OCI-M1 (cell line): ENCODE measurements at places on chromosomes 5 and 9.

DNA sequence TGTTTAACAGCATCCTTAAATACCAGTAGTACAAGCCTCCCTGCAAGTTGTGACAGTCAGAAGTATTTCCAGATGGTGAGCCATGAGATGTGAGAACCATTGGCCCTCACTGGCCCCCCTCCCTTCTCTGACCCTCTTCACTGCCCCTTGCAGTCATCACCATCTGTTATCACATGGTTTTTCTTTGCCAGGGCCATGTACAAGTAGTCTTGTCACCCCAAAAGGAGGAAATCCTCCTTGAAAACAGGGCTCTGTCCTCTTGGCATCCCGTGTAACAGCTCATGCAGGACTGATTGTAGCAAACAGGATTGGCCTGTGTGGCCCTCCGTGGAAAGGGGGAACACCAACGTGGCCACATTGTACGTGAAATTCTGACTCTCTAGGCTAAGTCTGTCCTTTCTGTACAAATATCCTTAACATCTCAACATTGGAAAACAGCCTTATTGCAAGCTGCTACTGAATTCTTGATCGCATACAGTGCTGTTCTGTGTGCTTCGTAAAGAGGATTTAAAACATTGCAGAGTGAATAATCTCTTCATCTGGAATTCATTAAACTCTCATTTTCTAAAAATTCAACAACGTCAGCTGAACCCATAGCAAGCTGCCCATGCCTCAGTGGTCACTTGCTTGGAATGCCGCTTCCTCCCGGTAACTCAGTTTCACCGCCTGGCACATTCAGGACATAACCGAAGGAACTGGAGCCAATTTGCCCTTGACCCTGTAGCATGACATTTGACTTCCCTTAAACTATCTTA, 171.7 kb downstream of the ATPSCKMT start:
- DNase-seq = no peak

DNA sequence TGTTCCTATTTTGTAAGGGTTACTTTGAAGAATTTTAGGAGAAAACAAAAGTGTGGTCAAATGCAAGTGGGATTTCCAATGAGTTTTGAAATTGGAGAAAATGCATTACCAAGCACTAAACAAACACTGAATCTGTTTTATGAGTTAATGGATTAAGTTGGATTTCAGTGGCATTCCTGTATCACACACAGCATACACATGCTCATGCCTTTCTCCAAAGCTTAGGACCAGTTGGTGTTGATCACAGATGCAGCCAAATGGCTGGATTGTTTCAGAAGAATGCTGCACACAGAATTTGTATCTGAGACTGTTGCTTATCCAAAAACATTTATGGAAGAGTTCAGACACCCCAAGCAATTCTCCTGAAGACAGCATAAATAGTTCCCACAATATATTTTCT, 611.1 kb downstream of the ACTL7B start:
- DNase-seq = no peak

DNA sequence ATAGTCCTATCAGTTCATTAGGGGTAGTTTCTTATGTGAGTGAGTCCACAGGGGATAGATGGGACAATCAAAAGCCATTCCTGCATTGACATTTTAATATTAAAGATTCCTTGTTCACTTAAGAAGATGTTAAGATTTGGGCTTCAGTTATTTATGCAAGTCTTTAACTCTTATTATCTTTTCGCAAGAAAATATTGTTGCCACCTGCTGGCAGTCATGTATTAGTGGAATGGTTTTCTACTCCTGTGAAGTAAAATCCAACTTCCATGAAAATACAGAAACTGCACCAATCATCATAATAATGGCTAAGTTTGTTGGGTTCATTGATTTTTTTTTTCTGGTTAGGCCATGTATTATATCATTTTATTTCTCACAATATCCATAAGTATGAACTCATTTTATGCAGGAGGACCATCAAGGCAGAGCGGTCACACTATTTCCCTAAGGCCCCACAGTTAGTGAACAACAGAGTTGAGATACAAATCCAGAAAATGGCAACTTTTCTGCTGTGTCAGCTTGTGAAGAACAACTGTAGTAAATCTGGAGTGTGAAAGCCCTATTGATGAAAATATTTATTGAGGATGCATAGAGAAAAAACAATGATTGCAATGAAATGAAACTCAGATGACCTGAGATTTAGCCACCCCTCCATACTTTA, 88.5 kb upstream of the TXNDC8 start:
- DNase-seq = peak; percentile 16

GRCh38 chr9:18398038-18398437, 75.9 kb upstream of the ADAMTSL1 start:
- DNase-seq = no peak

- peak; percentile 80 for DNase-seq
These were observed 17.5 kb downstream of the WHRN start for GRCh38 chr9:114487607-114488300.

DNA sequence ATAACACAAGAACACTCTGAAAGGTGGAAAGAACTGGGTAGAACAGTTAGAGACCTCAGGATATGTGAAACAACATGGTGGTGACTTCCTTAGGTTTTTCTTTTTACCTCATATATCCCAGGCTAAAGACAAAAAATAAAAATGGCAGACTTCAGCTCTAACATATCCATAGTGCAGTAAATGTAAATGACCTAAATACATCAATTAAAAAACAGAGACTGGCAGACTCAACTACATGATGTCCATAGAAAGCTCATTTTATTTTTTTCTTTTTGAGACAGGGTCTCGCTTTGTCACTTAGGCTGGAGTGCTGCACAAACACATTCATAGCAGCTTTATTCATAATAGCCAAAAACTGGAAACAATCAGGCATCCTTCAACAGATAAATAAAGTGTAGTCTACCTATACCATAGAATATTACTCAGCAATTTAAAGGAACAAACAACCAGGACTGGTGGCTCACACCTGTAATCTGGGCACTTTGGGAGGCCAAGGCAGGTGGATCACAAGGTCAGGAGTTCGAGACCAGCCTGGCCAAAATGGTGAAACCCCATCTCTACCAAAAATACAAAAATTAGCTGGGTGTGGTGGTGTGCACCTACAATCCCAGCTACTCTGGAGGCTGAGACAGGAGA, 4.8 kb downstream of the C5orf15 start:
- no peak for DNase-seq

DNA sequence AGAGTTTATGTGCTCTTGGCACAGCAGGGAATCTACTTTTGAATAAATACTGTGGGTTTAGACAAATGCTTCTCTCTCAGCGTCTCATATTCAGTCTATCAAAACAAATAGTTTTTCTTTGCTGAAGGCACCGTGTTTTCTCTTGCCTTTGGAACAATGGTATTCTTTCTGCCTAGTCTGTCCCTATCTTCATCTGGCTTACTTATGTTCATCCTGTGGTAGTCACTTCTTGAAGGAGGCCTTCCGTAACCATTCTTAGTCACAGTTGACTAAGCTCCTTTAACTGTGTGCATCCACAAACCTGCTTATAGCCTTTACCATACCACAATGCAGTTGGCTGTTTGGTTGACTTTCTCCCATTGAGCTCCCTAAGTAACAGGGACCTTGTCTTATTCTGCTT, 45.9 kb downstream of the LARP1 start:
- DNase-seq = no peak

GRCh38 chr5:166942948-166943347, 1348.5 kb upstream of the WWC1 start:
- DNase-seq = no peak

DNA sequence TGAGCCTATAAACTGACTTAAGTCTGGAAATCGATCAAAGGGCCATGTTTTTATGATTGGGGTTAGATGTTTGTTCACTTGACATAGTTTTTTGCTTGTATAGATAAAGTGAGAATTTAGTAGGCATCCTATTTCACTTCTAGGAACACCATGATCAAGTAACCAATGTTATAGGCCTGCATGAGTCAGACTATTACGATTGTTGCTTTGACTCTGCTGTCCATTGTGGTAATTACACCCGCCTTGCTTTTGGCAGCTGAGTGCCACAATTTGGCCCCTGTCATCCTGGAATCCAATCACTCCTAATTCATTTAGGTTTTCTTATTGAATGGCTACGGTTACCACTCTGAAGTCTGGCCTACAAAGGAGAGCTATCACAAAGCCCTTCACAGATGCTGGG, 67.8 kb upstream of the IL33 start:
- DNase-seq = no peak

DNA sequence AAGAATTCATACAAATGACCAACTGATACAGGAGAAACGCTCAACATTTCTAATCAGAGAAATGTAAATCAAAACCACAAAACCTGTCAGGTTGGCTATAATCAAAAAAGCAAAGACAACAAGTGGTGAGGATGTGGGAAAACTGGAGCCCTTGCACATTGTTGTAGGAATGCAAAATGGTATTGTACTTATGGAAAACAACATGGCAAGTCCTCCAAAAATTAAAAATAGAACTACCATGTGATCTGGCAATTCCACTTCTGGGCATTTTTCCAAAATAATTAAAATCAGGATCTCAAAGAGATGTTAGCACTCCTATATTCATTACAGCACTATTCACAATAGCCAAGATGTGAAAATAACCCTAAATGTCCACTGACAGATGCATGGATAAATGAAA, 76.1 kb downstream of the FNIP1 start:
- no peak for DNase-seq

DNA sequence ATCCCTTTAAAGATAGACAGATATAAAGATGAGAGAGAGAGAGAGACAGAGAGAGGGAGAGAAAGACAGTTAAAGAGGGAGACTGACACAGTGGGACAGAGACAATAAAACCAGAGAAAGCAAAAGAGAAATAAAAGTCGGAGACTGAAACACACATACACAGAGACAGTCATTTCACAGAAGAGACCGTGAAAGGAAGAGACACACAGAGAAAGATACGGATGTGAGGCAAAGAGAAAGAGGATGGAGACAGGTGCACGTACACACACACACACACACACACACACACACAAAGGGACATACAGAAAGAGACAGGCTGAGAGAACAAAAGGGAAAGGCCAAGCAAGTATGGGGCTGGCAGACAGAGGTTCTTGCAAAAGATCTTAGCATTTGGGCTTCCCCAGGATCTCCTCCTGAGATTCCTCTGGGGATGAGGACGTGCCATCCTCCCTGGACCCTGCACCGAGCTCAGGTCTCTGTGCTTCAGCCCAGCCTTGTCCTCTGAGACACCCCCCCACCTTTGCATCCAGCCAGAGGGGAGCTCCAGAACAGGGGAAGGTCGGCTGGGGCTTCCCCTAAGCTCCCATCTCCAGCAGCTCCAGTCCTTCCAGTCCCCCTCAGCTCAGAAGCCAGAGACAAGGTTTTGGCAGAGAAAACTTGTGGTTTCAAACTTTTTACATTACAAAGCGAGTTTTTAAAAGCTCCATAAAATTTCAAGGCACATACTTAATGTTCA, 318.4 kb upstream of the PANK3 start:
- DNase-seq = no peak

DNA sequence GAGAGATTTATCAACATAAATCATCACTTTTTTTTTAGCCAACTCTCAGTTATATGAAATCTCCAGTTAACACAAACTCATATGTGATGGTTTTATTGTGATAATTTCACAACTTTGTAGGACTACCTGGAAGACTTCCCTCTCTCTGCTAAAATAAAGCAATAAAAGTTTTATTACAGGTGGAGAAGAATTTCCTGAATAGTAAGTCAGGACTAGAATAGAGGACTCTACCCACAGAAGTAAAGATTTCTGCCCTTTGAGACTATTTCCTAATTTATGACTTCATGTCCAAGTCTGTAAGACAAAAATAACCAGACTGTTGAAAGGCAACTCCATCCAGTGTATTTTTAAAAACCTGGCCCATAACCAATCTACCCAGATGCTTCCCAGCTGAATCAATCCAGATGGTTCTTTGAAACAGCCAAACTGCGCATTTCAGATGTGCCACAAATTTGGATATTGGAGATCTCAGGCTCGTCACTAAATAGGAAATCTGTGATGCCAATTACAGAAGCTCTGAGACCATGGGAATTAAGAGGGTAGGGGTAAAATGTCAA, 234.0 kb upstream of the NMUR2 start:
- no peak for DNase-seq

DNA sequence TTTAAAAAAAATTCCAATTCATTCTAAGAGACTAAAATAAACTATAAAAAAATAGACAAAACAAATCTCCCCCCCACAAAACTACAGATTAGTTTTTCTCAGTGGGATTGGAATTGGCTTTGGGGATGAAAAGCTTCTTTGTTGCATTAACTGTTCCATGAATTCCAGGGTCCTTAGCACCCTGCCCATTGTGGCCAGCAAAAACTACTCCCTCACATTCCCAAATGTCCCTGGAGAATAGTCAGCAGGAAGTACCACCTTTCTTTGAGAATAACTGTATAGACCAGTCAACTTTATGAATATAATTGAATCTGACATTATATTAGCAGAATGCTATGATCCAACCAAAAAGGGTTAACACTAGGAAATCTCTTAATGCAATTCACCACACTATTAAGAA, 147.9 kb downstream of the LPAR1 start:
- DNase-seq = no peak

DNA sequence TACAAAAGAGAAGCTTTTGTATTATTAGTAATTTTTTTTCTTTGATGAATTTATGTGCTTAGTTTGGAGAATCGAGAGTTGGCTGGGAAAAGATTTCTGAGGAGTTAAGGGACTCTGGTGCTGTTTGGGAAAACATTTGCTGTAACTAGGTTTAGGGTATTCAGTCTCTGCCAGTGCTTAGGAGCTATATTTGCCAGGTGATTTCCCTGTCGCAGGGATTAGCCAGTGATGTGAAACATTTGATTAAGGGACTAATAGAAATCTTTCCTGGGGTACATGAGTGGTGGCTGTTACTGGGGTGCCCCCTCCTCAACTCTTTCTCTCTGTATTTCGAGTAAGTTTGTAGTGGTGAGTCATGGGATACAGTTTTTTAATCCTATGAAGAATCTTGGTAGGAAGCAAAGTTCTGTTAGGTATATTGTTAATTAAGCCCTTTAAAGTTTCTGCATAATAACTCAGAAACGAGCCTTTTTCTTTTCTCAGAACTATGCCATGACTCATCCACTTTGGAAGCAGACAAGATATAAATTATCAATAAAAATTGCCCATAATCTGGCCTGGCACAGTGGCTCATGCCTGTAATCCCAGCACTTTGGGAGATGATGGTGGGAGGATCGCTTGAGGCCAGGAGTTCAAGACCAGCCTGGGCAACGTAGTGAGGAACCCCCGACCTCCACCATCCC, 18.6 kb downstream of the RGMB start:
- DNase-seq = no peak

GRCh38 chr9:8693464-8693863, 893.9 kb upstream of the DMAC1 start:
- no peak for DNase-seq

GRCh38 chr5:164346785-164347630, 841.6 kb downstream of the MAT2B start:
- peak; percentile 75 for DNase-seq
